ENCODE measurements at places on chromosomes 2 and 18. TPM values are rescaled to one million over a fixed set of nuclear protein-coding genes. Genes with fewer than 3 reads are reported as not detected.
A peak's percentile ranks its signal among the peaks of the same experiment; 100 is the strongest.

DNA sequence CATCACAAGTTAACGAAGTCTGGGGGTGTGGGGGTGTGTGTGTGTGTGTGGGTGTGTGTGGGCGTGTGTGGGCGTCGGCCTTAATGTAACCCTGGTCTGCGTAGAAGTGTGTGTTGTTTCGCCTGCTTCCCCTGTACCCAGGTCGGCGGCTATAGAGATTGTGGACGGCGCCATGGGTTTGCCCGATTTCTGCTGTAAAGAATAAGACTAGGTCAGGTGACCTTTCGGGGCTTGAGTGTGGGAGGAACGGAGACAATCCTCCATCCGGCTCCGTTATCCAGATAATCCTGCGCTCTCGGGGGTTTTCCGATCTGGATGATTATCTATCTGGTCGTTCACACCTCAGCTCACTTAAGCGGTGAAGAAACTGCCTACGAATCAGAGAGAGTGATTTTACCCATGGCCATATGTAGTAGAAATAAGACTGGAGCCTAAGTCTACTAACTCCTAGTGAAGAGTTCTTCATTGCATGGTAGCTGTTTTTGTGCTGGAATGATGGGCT is 543 bp downstream of the HADHB start:
- H3K36me3 ChIP-seq: no peaks in the 10 kb centered on the region
- peaks cover 19% of the 10 kb centered on the region for H3K4me1 ChIP-seq
- H3K4me3 ChIP-seq: peak overlapping the region; percentile 95

DNA sequence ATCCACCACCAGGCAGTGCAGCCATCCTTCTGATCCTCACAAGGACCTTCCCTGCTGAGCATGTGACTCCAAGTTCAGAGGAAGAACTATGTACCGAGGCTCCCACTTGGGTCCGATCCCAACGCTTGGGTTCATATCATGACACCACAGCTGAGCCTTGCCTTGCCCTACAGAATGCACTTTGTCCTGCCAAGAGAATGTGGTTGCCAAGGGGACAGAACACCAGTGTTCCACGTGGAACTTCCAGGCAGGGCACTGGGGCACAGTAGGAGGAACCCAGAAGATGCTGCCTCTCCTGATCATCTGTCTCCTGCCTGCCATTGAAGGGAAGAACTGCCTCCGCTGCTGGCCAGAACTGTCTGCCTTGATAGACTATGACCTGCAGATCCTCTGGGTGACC is at the start of gene TEX51:
Gene TEX51 (plus strand): TSS at position 255 of the 400 bp plus-strand sequence. CDS start 29 bp downstream, at position 284.
- no peak within 1 kb of the TSS for H3K4me3 ChIP-seq
- no peaks in the 10 kb centered on the region for H3K36me3 ChIP-seq
- DNase-seq: no peak
- no peaks in the 10 kb centered on the region for H3K4me1 ChIP-seq
- no peak within 1 kb of the TSS for H3K27ac ChIP-seq

DNA sequence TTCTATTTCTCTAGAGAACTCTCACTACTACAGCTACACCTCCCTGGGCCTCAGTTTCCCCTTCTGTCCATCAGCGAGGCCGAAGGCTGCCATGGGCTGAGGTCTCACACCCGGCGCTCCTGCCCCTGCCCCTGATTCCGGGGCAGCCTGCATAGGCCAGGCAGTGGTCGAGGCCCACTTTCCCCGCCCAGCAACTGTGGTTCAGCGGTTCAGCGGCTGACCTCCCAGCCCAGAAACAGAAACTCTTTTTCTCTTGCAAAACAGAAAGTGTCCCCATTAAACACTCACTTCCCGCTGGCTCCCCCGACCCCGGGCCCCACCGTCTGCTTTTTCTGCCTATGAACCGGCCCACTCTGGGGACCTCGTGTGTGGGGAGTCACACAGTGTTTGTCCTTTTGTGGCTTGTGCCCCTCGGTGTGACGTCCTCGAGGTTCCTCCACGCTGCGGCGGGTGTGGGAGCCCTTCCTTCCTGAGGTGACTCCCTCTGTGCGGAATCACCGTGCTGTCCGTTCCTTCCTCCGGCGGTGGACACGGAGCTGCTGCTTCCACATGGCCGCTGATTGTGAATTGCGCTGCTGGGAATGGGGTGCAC is 16.0 kb downstream of the PDCD1 start:
- H3K4me3 ChIP-seq: no peak overlapping the region
- no peak for DNase-seq
- peak overlapping the region; percentile 20 for H3K27ac ChIP-seq
- H3K27me3 ChIP-seq: no peaks in the 10 kb centered on the region
- peaks cover 2% of the 10 kb centered on the region for H3K4me1 ChIP-seq

GRCh38 chr2:203354966-203355365 is 26.8 kb downstream of the ABI2 start:
- peaks cover 1% of the 10 kb centered on the region for H3K4me1 ChIP-seq
- H3K27ac ChIP-seq: no peak overlapping the region
- no peaks in the 10 kb centered on the region for H3K27me3 ChIP-seq
- H3K4me3 ChIP-seq: no peak overlapping the region
- no peaks in the 10 kb centered on the region for H3K36me3 ChIP-seq
- DNase-seq: no peak

DNA sequence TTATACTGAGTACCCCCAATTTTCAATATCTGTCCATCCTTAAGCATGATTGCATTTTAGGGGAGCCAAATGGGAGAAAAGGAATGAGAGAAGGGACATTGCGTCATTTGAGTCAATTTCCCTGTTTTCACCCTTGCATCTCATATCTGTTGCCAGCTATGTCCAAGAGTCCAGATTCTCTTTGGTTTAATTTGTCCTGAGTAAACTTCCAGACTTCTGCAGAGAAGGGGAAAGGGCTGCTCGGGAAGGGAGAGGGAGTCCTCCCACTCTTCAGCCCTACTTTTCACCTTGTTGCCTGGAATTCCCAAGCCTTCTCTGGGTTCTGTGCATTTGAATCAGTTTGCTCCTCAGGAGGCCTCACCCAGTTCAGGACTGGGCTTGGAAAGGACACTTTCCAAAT is 16.5 kb downstream of the GREB1 start:
- no peaks in the 10 kb centered on the region for H3K27me3 ChIP-seq
- peak overlapping the region; percentile 56 for H3K27ac ChIP-seq
- peaks cover 26% of the 10 kb centered on the region for H3K4me1 ChIP-seq
- no peaks in the 10 kb centered on the region for H3K36me3 ChIP-seq

DNA sequence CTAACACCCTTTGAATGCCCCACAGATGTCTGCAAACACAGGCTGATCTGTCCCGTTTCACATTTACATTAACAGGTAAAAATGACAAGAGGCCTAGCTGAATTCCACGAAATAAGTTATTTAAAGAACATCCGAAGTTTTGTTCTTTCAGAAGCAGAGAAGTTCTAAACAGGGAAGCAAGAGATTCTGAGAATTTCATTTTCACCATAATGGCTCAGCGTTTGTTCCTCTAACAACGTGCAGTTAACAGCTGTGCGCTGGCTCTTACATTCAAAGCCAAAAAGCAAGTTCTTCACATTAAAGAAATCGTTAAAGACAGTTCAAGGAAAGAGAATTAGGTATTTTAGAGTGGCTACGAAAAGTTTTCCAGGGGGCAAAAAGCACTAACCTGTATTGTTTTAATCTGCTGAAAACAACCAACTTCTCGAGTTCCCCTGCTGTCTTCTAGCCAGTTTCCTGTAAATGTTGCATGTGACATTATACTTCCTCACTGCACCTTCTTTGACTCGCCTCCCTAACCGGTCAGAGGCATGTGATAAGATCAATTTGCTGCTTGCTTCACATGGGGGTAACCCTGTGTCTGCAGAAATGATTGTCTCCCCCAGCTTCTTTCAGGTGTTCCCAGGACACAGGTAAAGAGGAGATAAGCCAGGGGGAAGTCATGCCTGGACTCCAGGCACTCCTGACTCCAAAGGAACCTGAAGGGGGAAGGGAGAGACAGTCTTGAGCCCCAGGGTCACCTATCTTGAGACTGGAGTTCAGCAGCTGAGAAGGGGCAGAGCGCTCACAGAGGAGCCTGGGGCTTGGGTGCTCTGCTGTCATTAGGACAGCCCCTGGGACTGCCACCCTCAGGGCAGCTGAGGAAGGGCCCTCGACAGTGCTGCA is 36.8 kb upstream of the WIPF1 start:
- H3K36me3 ChIP-seq: no peaks in the 10 kb centered on the region
- no peaks in the 10 kb centered on the region for H3K27me3 ChIP-seq
- H3K4me1 ChIP-seq: peaks cover 4% of the 10 kb centered on the region
- H3K4me3 ChIP-seq: no peak overlapping the region
- H3K27ac ChIP-seq: no peak overlapping the region

DNA sequence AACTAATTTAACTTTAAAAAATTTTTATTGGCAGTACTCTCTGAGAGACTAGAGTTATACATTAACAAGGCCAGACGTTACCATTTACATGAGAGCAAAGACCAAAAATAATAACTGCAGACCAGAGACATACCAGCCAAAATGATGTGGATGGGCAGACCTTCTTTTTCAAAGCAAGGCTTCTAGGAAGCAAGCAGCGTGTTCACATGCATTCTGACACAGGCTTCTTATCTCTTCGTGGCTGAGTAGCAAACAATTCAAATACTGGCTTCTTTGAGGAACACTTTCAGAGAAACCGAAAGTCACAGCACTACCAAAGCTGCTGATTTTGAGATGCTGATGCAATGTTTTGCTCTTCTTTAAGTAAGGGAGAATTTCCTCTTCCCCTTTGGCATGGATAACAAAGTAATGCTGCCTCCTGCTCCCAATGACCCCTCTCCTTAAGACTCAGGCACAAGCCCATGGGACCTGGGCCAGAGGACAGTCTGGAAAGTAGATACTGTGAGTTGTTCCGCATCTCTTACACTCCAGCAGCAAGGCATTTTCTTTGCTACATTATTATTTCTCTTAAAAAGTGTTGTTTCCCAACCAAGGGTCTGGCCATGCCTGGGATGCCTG is 181.9 kb downstream of the MREG start:
- DNase-seq: peak; percentile 78
- no peak overlapping the region for H3K27ac ChIP-seq
- H3K27me3 ChIP-seq: no peaks in the 10 kb centered on the region
- peaks cover 4% of the 10 kb centered on the region for H3K4me1 ChIP-seq

DNA sequence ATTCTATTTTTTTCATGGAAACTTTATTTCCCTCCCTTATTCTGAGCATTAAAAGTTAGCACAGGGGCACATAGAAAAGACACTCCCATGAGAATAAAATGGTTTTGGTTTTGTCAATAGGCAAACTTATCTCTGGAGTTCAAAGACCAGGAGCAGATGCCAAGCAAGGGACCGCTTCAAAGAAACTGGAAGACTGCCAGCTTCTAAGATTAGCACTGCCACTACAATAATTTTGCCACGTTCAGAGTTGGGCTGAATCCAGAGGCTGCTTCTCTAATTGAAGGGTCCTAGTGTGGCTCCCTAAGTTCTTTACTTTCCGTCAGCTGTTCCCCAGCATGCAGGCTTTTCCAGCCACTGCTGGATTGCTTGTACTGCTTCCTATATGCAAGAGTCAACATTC is 681.0 kb upstream of the GCFC2 start:
- DNase-seq: no peak
- no peak overlapping the region for H3K4me3 ChIP-seq
- no peaks in the 10 kb centered on the region for H3K4me1 ChIP-seq
- no peaks in the 10 kb centered on the region for H3K27me3 ChIP-seq
- H3K36me3 ChIP-seq: no peaks in the 10 kb centered on the region

DNA sequence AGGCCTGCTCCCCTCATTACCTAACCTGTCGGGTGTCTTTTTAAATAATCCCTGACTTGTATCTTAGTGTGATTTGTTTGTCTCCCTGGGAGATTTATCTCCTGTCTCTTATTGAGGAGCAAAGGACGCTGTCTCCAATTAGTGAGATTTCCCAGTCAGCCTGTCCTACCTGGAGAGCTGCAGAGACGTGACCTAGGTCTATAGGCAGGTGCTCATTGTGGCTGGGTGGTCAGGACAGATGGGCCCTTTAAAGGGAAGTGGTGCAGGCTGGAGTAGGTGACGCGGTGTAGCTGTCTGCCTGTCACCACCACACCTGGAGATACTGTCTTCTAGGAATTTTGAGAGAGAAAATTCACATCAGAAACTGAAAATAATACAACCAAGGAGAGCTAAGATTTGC is 28.0 kb downstream of the PLB1 start:
- no peak overlapping the region for H3K27ac ChIP-seq
- no peaks in the 10 kb centered on the region for H3K27me3 ChIP-seq
- DNase-seq: no peak
- no peaks in the 10 kb centered on the region for H3K36me3 ChIP-seq
- no peak overlapping the region for H3K4me3 ChIP-seq
- peaks cover 2% of the 10 kb centered on the region for H3K4me1 ChIP-seq

- peaks cover 22% of the 10 kb centered on the region for H3K4me1 ChIP-seq
- no peak overlapping the region for H3K27ac ChIP-seq
- H3K27me3 ChIP-seq: no peaks in the 10 kb centered on the region
- H3K4me3 ChIP-seq: no peak overlapping the region
- H3K36me3 ChIP-seq: no peaks in the 10 kb centered on the region
Measured at GRCh38 chr2:120878970-120879369, 143.3 kb downstream of the GLI2 start.

GRCh38 chr2:196328088-196328680 is 156.8 kb upstream of the STK17B start:
- H3K27me3 ChIP-seq: no peaks in the 10 kb centered on the region
- no peaks in the 10 kb centered on the region for H3K4me1 ChIP-seq
- H3K36me3 ChIP-seq: no peaks in the 10 kb centered on the region
- no peak for DNase-seq
- no peak overlapping the region for H3K27ac ChIP-seq
- no peak overlapping the region for H3K4me3 ChIP-seq

- H3K4me3 ChIP-seq: peak overlapping the region; percentile 77
- no peaks in the 10 kb centered on the region for H3K27me3 ChIP-seq
- H3K4me1 ChIP-seq: peaks cover 18% of the 10 kb centered on the region
Measured at GRCh38 chr2:202036601-202037037, 3.0 kb downstream of the FZD7 start.

DNA sequence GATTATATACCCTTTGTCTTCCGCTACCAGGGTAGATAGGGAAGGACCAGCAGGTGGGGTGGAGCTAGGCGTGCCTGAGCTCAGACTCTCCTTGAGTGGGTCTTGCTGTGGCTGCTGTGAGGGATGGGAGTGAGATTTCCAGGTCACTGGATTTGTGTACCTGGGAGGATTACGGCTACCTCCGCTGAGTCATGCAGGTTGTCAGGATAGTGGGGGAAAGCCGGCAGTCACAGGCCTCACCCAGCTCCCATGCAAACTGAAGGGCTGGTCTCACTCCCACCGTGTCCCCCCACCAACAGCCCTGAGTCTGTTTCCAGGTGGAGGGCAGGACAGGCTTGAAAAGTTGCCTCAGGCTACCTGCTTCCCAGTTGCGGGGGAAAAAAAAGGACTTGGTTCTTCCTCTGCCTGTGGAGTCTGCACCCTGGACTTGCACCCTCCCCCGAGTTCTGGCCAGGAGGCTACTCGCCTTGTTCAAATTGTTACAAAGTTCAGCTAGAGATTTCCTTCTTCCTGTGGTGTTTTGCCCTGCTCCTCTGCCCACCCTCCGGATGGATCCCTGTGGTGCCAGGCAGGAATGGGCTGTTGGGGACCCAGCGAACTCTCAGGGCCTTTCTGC is 268.3 kb downstream of the VAPA start:
- no peak overlapping the region for H3K4me3 ChIP-seq
- DNase-seq: no peak
- H3K4me1 ChIP-seq: no peaks in the 10 kb centered on the region
- no peaks in the 10 kb centered on the region for H3K36me3 ChIP-seq

GRCh38 chr2:232505856-232506255 is 14.3 kb upstream of the PRSS56 start:
- peaks cover 11% of the 10 kb centered on the region for H3K4me1 ChIP-seq
- no peak overlapping the region for H3K27ac ChIP-seq
- DNase-seq: no peak
- H3K27me3 ChIP-seq: no peaks in the 10 kb centered on the region

The NYAP2 gene
- not detected for total RNA-seq

The RTP5 gene
- 0.10 TPM for total RNA-seq

The NHEJ1 gene
- 17.1 TPM for total RNA-seq

The USP14 gene
- 21.8 TPM for total RNA-seq

The CAPN14 gene
- 0.05 TPM for total RNA-seq

The UCN gene
- total RNA-seq: 1.5 TPM

The HPCAL1 gene
- 18.5 TPM for total RNA-seq

The IHH gene
- total RNA-seq: not detected

The CIB4 gene
- total RNA-seq: not detected

The TTC21B gene
- total RNA-seq: 53.4 TPM

The BMP10 gene
- total RNA-seq: not detected

The PDCL3 gene
- 19.1 TPM for total RNA-seq

All from ovary (tissue), 10 donors.